Transverse colon (tissue), 4 donors: ENCODE measurements at places on chromosomes 3 and 15.

DNA sequence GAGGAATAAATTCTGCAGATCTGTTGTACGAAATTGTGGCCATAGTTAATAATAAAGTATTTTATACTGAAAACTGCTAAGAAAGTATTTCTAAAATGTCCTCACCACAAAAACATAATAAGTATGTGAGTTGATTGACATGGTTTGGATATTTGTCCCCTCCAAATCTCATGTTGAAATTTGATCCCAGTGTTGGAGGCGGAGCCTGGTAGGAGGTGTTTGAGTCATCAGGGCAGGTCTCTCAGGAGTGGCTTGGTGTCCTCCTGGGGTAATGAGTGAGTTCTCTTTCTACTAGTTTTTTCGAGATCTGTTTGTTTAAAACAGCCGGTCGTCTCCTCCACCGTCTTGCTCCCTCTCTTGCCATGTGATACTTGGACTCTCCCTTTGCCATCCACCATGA is 424.1 kb upstream of the KCNMB2 start:
- DNase-seq, result no peak

- no peak for DNase-seq
Measured at GRCh38 chr3:62870321-62870720, 4.9 kb downstream of the CADPS start.

DNA sequence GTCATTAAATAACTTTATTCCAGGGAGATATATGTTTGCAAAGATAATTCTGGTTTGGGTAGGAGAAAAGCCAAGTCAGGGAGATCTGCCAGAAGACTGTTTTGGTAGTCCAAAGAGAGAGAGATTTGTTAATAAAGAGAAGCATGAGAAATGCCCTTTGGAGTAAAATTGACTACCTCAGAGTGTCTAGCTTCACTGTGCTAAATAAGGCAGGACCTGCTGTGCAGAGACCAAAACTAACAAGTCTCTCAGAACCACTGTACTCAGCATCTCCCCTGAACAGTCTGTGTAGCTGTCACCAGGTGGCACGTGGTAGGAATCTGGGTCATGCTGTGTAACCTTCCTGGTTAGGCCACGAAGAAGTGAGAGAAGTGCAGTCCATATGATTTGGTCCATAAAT is 31.6 kb upstream of the SLC35G2 start:
- DNase-seq, result peak; percentile 18

DNA sequence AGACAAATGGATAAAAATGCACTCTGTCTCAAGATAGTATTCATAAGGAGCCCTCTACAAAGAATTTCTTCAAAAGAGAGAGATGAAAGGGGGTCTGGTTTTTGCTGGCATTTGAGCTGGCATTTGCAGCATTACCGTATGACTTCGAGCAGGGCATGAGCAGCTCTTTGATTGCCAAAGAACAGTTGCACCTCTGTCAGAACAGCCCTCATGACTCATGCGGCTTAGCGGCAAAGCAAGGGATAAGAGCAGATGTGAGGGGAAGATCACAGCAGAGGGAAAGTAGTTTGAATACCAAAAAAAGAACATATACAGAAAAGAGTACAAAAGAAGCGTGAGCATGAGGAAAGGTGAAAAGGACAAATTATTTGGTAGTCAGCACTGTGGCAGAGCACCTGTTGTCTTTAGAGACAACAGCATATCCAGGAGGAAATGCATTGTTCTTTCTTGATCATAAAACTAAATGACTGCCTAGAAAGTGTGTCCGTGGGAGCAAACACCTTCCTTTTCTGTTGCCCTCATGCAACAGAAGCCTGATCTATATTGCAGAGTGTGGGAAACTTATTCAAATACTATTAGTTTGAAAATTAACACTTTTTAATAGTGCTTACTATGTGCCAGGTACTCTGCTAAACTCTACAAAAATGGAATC is 80.5 kb upstream of the SLC24A5 start:
- peak; percentile 30 for DNase-seq

DNA sequence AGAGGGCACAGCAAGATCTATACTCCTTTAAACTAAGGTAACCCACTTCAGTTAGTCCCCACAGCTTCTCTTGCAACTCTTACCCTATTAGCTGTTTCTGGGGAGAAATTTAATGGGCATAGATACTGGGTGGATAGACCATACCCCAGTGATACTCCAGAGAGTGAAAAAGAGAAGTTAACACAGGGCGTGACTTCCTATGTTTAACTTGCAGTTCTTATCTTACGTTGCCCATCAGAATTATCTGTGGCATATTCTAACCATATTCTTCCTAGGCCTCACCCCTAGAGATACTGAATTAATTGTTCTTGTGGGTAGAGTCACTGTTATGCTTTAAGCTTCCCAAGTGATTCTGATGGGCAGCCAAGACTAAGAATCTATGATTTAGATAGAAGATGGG is 485.4 kb upstream of the TPRG1 start:
- DNase-seq, result no peak

DNA sequence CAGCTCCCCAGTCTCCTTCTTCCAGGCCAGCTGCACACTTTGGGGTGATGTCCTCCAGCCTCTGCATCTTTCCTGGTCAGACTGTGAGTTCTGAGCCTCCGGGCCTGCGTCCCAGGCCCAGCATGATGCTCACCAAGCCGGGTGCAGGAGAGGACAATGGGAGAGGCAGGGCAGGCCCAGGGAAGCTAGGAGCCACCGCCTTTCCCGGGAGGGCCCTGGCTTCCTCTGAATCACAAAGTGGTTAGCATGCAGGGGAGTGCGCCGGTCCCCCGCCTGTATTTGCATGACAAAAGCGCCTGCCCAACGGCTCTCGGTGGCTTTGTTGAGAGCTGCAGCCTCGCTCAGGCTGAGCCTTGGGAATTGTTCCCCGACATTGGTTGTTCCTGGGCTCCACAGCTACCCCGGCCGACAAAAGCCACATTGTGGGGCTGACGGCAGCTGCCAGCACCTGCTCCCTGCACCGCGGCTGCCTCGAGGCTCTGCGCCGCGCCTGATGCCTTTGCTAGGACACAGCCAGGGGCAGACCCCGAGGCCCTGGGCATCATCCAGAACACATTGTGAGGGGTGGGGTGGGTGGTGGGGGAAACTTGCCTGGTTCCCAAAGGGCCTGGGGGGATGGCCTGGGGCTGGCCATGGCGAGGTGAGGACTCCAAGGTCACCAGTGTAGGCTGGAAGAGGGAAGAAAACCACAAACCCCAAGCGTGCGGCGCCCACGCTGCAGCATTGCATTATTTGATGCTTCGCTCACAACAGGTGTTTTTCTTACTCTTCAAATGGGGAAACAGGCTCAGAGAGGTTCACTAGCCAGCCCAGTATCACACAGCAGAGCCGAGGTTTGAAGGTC is 20.0 kb upstream of the KLF13 start:
- no peak for DNase-seq

DNA sequence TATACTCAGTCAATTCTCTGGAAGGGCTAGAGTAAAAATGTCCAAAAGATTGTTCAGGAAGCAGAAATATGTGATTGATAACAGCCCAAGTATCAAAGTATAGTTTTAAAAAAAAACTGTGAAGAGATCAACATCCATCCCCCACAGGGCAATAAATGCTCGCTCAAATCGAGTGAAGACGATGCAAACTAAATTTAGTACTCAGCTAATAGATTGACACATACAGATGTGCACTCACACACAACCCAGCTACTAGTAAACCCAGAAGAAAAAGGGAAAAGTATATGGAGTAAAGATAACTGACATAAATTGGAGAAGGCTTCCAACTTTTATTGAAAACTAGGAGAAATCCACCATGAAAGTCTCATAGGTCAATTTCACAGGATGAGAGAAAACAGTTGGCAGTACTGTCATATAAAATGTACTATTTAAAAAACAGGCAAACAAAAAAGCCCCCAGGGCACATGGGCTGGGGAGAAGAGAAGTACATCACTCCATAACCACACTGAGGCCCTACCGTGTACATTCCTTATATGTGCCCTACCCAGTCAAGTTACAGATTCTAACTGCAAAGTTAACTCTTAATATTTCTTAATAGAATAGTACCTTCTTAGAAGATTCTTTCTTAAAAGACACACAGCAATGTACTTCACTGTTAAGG is 125.7 kb downstream of the TBL1XR1 start:
- no peak for DNase-seq

DNA sequence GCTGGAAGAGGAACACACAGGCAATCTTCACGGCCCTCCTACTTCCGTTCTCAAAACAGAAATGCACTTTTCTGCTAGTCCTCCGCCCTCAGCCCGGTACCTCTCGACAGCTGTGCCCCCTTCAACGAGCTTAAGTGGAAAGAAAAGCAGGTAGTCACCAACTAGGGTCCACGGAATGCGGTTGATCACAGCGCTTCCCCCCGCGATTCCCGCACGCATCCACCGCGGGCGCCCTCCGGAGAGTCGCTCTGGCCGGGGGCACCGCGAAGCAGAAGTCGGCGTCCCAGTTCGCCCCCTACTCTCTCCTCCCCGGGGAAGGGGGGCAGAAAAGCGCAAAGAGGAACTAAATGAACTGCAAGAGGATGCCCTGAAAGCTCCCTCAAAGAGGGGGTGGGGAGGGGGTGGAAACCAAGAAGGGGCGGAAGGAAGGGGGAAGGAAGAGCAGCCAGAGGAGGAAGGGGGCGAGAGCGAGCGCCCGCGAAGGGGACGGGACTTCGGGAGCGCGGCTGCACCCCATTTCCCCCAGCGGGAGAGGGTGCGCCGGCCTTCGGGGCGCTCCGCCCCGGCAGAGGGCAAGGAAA is 738 bp downstream of the ACAP2 start:
- peak; percentile 50 for DNase-seq

DNA sequence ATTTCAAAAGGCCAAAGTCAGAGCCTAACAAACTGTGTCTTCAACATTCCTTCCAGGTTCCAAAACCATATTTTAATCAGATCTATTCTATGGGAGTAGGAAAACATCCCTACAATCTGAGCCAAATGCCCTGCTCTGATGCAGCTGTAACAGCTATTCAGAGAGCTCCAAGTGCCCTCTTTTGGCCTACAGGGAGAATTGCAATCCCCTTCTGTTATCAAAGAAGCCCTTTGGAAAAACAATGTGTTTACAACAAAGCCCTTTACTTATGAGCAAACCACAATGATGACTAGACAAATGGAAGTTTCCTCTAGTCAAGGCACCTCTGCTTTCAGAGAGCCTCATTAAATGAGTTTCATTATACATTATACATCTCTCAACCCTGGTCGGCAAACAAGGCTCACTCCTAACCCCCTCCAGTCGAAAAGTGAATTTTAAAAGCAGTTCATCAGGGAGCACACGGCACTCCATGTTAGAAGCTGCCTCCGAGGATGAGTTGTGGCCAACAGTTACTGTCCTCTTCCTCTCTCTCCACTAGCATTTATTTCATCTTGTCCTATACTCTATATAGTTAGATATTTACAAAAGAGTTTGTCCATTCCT is 42.6 kb upstream of the TMCO5A start:
- no peak for DNase-seq

- no peak for DNase-seq
Measured at GRCh38 chr3:107392549-107393165, 15.4 kb downstream of the CCDC54 start.

DNA sequence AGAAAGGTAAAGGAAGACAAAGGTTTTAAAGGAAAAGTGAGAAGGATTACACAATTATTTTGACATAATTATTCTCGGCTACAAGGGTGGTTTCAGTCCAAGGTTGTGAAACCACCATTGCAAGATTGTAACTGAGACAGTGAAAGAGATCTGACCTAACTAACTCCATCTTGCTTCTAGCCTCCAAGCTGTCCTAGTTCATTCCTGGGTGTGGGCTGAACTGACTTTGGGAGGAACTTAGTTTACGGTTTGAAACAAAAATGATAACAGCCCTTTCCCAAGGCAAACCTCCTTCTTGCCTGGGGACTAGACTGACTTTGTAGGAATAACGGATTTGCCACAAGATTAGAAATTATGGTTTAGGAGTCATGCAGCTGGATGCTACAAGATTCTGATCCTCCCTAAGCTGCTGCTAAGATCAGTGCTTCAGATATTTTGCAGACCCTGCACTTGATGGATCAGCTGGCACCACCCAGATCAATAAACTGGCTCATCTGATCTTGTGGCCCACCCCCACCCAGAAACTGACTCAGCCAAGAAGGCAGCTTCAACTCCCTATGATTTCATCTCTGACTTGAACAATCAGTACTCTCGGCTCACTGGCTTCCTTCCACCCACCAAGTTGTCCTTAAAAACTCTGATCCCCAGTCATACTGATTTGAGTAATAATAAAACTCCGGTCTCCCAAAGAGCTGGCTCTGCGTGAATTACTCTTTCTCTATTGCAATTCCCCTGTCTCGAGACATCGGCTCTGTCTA is 57.7 kb upstream of the AADACL2 start:
- DNase-seq, result no peak

- DNase-seq, result peak; percentile 24
Measured at GRCh38 chr3:112973325-112974177, 1.4 kb downstream of the CD200R1 start.

DNA sequence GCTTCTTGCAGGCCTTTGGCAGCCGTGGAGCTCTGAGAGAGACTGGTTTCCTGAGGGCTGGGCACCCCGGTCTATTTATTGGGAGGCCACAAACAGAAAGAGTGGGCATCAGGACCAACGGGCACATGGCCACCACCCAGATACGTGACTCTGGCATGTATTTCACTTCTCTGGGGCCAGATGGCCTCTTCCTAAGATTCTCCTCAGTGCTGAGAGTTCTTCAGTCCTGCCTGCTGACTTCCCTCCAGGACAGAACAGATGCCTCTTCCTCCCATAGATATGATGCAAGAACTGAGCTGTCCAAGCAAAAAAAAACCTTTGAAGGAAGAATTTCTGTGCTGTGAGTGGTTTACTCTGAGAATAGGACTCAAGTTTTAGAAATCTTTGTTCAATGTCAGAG is 107.7 kb downstream of the IGF2BP2 start:
- DNase-seq, result no peak

DNA sequence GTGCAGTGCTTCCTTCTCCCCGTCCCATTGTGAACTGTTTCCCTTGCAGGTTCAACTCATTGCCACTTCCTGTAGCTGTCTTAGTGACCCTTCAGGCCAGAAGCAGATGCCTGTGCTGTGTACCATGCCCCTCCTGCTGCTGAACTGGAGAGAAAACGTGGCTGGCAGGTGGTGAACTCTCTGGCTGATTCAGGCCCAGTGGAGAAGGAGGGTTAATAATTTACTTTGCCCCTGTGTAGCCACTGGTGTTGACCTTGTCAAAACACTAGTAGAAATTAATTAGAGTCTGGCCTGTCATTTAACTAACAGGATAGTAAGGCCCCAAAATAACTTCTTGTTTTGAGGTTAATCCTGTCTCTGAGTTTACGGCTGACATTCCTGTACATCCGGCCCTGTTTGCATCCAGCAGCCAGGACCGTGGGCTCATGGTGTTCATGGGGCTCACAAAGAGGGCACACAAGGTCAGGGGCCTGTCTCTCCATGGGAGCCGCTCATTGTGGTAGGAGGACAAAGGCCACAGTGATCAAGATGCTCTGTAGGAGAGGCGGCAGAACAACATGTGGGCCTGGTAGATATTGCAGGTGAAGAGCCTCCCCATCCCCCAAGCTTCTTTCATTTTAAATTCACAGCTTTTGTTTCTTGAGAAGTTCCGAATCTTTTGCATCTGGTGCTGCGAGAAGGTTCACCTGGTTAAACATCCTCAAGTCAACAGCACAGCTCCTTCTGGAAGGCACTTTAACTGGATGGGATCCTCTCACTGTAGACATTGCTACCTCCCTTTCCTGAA is 101.6 kb downstream of the CGNL1 start:
- no peak for DNase-seq
